ENCODE measurements at places on chromosomes 13 and 19. TPM values are rescaled to one million over a fixed set of nuclear protein-coding genes. Genes with fewer than 3 reads are reported as not detected.
A peak's percentile ranks its signal among the peaks of the same experiment; 100 is the strongest.

DNA sequence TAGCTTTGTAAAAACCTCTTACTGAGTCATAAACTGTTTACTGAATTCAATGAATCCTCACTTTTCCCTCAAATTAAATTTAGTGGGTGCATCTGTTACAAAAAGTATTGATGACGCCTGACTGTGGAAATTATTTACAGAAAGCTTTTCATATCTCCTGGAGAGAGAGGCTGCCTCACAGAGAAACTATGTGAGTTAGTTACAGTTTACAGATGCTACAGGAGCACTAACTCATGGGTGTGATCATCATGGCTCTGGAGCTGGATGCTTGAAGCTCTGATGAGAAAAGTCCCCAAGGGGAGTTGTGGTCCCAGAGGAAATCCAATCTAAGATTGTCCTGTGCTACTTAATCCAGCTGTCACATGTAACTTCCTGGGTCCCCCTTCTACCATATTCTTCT, 590.8 kb downstream of the LMO7 start:
- no peak for DNase-seq

DNA sequence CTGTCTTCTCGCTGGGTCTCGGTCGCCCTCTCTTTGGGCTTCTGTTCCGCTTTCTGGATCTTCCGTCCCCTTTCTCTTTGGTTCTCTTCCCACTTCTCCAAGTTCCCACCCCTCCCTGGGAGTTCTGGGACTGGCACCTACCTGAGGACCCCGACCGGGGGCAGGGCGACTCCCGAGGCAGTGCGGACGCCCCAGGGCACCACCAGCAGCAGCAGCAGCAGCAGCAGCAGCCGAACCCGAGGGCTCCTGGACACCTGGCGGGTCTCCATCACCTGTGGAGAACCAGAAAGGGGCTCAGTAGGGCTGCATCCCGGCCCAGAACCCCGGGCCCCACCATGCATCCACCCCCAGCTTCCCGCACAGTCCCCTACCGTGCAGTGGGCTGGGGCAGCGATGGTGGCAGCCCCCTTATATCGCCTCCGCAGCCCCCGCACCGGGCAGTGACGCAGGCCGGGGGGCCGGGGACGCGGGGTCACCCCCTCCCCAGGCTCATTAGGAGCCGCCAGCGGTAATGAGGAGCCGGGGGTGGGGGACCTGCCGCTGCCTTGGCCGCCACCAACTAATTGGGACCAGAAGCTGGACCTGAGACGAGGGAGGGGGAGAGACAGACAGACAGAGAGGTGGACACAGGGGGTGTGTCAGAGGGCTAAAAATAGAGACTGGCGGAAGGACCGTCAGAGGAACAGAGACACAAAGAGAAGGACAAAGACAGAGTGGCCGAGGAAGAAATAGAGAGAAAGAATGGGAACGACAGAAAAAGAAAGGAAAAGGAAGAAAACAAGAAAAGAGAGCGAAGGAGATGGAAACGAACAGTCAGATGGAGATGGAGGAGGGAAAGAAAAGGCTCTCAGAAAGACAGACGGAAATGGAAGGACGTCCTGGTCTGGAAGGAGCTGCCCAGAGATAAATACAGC, at the start of gene PTH2:
Gene PTH2, minus strand, starts transcription at position 371 of the 914 bp plus-strand sequence. Its CDS starts 102 bp downstream, at position 269.
- DNase-seq, result no peak

Gene RASIP1
- not detected for total RNA-seq

DNA sequence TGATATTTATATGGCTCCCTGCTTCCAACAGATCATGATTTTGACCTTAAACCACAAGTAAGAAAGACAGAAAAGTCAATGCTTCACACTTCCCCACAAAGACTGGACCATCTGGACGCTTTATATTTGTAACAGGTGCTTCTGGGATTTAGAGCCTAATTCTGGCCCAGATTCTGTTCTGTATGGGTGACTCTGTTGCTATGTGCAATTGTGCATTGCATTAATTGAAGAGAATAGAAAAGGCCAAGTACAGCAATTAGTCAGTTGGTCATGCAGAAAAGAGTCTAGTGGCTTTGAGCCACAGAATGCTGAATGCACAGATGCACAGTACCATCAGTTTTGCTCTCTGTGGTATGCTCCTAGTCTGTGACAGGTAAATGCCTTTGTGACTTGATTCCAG, 657.4 kb upstream of the ATXN8OS start:
- DNase-seq, result no peak

Gene FUT1
- total RNA-seq, result 0.06 TPM

Gene TEX26
- total RNA-seq, result not detected

- no peak for DNase-seq
These were observed 2.3 kb downstream of the CEBPG start for GRCh38 chr19:33375837-33376159.

DNA sequence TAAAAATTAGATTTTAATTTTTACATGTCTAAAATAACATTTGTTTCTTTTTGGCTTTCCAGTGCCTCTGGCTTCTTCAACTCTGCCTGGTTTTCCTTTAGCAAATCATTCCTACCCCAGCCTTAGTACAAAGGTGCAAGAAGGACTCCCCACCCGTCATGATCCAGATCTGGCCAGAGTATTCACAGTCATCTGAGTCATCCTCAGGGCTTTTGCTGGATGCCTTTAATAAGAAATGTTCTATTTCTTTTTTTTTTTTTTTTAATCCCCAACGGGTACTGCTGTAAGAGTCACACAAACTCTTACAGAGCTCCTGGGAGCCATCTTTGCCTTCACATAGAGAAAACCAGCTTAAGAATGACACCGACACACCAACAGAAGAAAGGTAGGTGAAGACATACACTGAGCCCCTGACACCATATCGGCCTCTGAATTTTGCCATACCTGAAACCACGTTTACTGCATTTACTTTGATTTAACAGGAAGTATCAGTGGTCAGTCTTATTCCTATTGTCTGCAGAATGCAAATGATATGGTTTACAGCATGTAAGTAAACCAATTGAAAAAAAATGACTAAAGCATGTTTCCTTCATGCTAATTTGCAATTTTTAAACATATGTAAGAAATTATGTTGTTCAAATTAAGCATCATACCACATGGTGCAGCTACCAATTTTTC, 184.4 kb downstream of the NALCN start:
- no peak for DNase-seq

- no peak for DNase-seq
These were observed 819.9 kb downstream of the OLFM4 start for GRCh38 chr13:53848366-53848961.

GRCh38 chr13:28747851-28748250, 29.1 kb upstream of the SLC46A3 start:
- no peak for DNase-seq

Gene SYNGR4
- total RNA-seq, result not detected

DNA sequence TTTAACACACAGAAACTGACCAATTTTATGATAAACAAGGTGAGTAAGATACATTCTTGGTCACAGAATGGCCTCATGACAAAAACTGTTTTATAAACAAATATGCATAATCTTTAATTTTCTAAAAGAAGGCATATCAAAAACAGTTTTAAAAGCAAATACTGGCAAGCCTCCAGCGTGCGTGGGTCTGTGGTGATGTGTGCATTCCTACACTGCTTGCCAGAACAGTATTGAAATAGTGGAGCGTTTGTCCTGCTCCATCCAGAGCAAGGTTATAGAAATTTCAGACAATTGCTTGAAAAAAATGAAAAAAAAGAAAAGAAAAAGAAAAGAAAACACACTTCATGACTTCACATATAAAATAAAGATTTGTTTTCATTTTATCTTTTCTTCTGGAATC, 140.9 kb downstream of the MZT1 start:
- no peak for DNase-seq

- no peak for DNase-seq
These were observed 9.0 kb upstream of the TEX26 start for GRCh38 chr13:30923418-30923817.

DNA sequence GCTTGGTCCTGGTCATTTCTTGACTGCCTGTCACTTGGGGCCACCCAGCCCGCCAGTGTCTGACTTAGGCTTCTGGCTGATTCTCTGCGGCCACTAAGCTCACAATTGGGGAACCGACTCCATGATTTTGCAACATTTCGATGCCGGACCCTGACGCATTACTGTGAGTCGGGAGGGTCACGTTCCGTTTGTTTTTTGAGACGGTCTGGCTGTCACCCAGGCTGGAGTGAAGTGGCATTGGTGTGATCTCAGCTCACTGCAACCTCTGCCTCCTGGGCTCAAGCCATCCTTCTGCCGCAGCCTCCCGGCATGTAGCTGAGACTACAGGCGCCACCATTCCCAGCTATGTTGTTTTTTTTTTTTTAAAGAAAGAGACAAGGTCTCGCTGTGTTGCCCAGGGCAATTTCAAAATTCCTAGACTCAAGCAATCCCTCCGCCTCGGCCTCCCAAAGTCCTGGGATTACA, 3.2 kb upstream of the ADAT3 start:
- DNase-seq, result no peak

DNA sequence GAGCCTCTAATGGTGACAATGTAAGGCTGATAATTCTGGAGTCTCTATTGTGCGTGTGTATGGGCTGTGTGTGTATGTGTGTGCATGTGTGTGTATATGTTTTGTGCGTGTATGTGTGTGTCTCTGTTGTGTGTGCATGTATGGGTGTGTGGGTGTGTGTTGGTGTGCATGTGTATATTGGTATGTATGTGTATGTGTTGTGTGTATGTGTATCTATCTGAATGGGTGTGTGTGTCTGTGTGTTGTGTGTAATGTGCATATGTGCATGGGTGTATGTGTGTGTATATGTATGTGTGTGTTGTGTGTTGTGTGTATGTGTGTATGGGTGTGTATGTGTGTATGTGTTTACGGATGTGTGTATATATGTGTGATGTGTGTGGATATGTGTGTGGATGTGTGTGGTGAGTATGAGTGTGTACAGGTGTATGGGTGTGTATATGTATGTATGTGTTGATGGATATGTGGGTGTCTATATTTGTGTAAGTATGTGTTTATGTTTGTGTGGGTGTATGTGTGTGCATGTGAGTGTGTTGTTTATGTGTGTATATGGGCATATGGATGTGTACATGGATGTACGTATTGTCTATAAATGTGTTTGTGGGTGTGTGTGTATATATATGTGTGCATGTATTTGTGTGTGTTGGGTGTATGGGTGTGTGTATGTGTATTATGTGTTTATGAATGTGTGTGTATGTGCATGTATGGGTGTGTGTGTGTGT, 366.7 kb downstream of the UQCRFS1 start:
- no peak for DNase-seq

Gene KLF1
- total RNA-seq, result 0.29 TPM

DNA sequence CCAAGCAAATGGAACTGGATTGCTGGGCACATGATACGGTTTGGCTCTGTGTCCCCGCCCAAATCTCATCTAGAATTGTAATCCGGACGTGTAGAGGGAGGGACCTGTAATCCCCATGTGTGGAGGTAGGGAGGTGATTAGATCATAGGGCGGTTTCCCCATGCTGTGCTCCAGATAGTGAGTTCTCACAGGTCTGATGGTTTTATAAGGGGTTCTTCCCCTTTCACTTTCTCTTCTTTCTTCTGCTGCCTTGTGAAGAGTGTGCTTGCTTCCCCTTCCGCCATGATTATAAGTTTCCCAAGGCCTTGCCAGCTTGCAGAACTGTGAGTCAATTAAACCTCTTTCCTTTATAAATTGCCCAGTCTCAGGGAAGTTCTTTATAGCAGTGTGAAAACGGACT, 32.6 kb upstream of the MTIF3 start:
- no peak for DNase-seq

DNA sequence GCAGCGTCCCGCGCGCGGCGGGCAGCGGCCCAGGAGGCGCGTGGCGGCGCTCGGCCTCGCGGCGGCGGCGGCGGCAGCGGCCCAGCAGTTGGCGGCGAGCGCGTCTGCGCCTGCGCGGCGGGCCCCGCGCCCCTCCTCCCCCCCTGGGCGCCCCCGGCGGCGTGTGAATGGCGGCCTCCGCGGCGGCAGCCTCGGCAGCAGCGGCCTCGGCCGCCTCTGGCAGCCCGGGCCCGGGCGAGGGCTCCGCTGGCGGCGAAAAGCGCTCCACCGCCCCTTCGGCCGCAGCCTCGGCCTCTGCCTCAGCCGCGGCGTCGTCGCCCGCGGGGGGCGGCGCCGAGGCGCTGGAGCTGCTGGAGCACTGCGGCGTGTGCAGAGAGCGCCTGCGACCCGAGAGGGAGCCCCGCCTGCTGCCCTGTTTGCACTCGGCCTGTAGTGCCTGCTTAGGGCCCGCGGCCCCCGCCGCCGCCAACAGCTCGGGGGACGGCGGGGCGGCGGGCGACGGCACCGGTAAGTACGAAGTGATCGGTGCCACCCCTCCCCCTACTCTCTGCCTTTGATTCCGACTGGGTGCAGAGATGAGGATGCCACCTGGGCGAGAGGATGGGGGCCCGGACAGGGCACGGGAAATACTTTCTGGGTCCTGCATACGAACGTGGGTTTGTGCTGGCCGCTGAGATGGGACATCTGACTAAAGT, 874 bp downstream of the TRIM28 start:
- DNase-seq, result peak; percentile 60

DNA sequence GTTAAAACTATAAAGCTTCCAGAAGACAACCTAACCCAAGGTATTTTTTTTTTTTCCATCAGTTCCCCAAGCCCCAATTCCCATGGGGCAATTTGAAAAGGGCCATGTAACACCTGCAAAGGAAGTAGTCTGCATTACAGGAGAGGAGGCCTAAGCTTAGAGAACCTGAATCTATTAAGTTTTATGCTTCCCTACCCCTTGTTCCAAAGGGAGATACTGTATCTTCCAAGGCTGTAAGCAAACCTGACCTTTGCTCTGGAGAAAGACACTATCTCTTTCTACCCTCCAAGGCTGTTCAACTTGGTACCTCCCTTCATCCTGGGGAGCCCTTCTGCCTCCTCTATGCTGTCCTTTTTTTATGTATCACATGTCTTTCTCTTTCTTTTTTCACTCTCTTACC, 15.0 kb downstream of the KATNAL1 start:
- DNase-seq, result no peak

- peak; percentile 65 for DNase-seq
These were observed 20.7 kb downstream of the SH3GL1 start for GRCh38 chr19:4379383-4380253.

Gene CLIP3
- 0.98 TPM for total RNA-seq

DNA sequence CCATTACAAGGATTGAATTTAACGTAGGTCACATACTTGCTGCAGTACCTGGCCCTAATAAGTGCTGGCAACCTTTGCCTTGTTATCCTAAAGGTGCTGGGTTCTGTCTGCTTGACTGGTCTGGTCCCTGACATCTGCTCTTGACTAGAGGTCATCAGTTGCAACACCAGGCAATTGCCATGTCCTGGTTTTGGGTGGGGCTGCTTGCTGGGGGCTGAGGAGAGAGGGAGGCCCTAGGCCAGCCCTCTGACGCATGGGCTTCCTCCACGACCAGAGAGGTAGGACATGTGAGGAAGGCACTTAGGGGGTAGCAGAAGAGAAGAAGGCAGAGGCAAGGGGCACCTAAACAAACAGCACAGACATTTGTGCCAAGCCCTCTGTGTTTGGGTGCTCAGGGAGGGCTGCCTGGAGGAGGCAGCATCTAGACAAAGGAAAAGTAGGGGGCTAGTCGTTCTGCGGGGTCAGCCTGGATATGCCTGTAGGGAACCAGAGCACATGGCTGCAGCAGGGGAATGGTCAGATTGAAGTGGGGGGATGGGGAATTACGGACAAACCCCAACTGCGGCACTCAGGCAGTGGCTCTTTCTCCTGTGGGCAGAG, 21.7 kb downstream of the VSTM2B start:
- DNase-seq, result no peak

- DNase-seq, result no peak
These were observed 12.7 kb downstream of the KDM4B start for GRCh38 chr19:4981681-4981958.

Gene CDX2
- total RNA-seq, result not detected
